ENCODE measurements at places on chromosomes 7 and 10. TPM values are rescaled to one million over a fixed set of nuclear protein-coding genes. Genes with fewer than 3 reads are reported as not detected.

GNGT1 gene
- total RNA-seq: 0.54 TPM

STOX1 gene
- 8.5 TPM for total RNA-seq

METTL2B gene
- total RNA-seq: 37.2 TPM

SPDYE5 gene
- not detected for total RNA-seq

DNA sequence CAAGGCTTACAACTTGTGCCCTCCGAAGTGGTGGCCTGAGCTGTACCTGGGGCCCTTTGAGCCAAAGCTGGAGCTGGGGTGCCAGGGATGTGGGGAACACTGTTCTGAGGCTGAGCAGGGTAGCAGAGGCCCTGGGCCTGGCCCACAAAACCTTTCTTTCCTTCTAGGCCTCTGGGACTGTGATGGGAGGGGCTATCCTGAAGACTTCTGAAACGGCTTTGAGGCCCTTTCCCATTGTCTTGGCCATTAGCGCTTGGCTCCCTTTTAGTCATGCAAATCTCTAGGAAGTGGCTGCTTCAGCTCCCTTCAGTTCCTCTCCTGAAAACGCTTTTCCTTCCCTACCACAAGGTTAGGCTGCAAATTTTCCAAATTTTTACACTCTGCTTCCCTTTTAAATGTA lies 16.8 kb upstream of the CRYGN start:
- DNase-seq: peak; percentile 30

- DNase-seq: no peak
Measured at GRCh38 chr7:66776800-66777442, 36.4 kb downstream of the RABGEF1 start.

DNA sequence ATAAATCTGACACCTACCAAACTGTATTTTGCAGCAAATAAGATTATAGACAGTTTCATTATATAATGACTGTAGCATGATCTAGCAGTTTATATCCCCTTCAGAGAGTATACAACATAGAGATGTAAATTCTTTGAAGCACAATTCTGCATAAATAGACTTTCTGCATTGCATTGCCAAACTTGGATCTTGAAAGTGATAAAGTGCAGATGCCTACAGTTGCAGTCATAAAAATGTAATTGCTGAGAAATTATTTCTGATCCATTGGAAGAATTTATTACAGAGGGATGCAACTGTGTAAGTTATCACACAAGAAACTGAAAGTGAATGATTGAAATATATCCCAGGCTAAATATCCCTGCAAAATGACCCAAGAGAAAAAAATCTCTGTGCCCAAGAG lies 65.1 kb downstream of the CTNNA3 start:
- DNase-seq: no peak

- DNase-seq: no peak
Measured at GRCh38 chr10:79149662-79150443, 81.1 kb downstream of the ZMIZ1 start.

- peak; percentile 55 for DNase-seq
Measured at GRCh38 chr10:13758312-13758711, 171.5 kb downstream of the PRPF18 start.

DNA sequence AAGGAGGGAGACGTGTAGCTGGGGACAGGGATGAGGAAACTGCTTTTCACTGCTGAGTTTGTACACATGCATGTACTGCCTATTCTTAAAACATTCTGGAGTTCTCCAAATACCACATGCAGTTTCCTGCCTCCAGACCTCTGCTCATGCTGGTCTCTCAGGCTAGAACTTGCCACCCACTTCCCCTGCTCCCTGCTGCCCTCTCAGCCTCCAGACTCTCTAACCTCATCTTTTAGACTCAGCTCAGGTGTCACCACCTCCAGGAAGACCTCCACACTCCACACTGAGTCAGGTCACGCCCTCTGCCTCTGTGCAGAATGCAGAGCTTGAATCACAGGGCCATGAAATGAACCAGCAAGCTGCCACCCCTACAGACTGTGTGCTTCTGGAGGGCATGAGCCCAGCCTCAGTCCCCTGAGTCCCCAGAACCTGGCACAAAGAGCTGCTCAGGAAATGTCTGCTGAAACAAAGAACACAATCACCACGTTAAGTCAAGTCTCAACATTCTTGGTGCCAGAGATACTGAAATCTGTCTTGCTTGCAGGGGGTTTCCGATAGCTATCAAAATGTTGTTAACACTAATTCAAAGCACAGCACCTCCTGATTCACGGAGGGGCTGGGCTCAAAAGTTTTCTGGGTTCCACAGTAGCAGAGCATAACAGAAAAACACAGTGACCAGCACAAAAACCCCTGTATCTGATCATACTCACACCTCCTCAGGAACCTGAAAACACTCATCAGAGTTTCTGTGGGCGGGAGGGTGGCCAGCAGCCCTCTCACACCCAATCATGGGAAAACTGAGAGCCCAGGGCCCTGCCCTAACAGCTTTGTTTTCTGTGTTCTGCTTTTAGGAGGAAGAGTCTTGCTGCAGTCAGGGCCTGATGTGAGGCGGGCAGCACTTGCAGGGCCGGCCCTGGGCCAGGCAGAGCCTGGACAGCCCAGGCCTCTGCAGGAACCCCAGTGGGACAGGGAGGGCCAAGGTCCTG lies 21.1 kb downstream of the FAM53B start:
- no peak for DNase-seq

DNA sequence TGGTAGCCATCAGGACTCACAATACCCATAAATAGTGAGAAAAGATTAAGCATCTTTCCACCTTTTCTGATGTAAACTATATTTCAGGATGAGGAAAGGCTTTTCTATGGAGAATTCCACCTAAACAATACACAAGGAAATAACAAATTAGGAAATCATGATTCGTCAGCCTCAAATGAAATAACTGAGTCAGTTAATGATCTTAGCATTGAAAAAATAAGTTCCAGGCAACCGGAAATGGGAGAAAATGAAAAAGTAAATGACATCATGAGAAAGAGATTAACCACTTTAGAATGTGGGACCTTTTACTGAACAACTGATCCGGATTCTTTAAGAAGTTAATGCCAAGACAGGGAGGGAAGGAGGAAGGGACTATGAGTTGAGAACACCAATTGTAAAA lies 742.3 kb downstream of the TNS3 start:
- DNase-seq: no peak

GRCh38 chr7:120079704-120080103 lies 193.3 kb upstream of the KCND2 start:
- no peak for DNase-seq

DNA sequence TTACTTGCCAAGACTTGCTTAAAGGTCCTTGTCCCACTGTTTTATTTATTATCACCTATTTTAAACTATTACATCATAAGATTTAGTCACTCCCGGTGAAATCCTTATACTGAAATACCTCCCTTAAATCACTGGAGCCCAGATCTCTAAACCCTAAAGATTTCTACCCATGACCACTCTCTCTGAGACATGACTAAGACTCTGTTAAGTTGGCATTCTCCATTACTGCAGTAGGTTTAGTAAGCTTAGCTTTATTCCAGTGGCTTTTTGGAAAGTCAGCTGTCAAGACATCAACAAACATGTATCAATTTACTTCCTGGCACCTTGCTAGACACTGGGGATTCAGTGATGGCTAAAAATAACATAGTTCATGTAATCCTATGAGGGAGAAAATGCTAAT lies 874.2 kb downstream of the KCNMA1 start:
- DNase-seq: no peak

GRCh38 chr7:158864833-158865232 lies 8.5 kb downstream of the DYNC2I1 start:
- DNase-seq: no peak

GRCh38 chr7:12620371-12620770 lies 49.9 kb downstream of the SCIN start:
- DNase-seq: no peak

DNA sequence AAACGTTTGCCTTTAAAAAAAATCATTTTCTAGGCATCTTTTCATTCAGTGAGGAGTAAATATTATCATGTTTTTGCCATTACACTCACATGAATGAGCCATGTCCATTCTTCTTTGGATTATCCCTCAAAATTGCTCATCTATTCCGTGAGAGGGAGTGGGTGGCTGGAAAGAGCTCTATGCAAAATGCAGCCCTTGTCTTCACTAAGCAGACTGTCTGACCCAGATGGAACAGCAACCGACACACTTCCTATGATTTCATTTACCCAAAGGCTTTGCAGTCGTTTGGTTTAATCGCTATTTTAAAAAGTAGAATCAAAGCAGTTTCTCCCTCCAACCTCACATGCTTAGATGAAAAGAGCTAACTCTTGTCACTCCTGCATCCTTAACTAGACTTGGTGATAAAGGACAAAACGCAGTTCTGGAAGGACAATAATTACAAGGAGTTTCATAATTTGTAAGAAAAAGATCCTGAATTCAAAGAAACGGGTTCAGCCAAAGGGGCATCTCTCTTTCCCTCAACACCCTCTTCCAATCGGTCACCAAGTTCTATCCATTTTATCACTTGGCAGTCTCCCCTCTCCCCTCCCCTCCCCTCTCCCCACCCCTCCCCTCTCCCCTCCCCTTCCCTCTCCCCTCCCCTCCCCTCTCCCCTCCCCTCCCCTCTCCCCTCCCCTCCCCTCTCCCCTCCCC lies 198.1 kb upstream of the STK17A start:
- DNase-seq: no peak

DNA sequence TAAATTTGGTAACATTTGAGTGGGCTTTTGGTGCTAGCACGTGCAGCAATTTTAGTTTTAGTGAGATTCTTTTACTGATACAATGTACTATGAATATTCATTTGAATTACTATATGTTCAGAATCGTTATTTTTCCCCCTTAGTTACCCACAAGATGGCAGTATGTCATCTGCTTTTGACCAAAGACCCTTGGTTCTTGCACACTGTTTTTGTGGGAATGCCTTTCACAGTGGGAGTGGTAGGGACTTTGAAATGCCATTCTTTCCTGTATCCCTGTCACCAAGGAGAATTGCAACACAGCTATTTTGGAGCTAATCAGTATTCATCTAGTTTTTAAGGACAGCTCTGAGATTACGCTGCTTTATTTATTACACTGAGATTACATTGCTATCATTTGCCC lies 40.6 kb downstream of the SEC23IP start:
- DNase-seq: no peak
